Activated effector memory CD4-positive, alpha-beta T cell treated with Interleukin-2 at 50 U/mL for 16 hours (primary cell): ENCODE measurements at places on chromosomes 12 and 14.

- no peak for DNase-seq
These were observed 507 bp downstream of the SPTSSA start for GRCh38 chr14:34461334-34462131.

DNA sequence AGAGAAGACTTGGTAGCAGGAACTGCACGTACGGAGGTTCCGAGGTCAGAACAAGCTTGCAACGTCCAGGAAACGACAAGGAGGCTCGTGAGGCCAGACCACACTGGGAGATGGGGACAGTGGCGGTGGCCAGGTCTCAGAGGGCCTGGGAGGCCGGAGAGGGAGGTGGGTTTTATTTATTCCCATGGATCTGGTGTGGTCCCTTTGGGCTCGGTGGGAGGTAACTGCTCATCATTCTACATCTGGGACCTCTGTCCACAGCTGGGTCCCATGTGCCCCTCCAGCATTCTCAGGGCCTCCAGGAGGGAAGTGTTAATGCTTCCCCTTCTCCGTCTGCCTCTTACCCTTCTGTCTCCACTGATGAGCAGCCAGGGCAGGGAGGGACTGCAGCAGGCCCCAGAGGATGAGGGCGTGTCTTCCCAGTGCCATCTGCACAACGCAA lies 35.7 kb upstream of the NCOR2 start:
- no peak for DNase-seq

GRCh38 chr14:93749076-93749420 lies 39.2 kb downstream of the PRIMA1 start:
- no peak for DNase-seq

- DNase-seq = no peak
These were observed 36.5 kb downstream of the MAP1LC3B2 start for GRCh38 chr12:116595672-116596071.

GRCh38 chr12:109725321-109726105 lies 11.9 kb downstream of the FAM222A start:
- DNase-seq = no peak

DNA sequence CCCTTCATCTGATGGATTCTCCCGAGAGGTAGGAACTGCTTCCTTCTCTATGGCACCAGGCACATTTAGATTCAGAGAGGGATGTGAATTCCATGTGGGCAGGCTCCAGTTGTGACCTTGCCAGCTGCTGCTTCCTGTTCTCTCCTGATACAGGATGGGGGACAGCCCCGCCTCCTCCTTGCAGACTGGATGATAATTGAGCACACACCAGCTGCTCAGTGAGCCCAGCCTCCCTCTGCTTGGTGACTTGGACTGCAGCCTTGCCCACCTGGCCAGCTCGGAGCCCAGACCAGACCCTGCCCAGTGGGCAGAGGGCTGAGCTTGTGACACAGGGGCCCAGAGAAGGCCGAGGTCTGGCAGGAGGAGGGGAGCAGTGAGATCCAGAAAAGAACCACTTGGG lies 90.2 kb downstream of the CALM1 start:
- no peak for DNase-seq

DNA sequence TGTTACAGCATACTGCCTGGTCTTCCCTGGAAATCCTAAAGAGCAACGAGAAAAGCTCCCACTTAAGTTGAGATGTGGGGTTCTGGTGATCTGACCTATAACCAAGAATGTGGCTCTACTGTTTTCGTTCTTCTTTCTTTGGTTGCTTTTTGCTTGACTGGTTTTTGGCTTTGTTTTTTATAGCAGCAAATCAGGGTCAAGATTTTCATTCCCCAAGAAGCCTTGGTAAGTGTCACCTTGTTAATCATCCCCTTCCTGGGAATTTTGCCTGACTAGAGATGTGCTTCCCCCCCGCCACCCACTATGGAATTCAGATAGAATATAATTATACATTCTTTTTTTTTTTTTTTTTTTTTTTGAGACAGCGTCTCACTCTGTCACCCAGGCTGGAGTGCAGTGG lies 116.7 kb upstream of the FOXN3 start:
- no peak for DNase-seq

DNA sequence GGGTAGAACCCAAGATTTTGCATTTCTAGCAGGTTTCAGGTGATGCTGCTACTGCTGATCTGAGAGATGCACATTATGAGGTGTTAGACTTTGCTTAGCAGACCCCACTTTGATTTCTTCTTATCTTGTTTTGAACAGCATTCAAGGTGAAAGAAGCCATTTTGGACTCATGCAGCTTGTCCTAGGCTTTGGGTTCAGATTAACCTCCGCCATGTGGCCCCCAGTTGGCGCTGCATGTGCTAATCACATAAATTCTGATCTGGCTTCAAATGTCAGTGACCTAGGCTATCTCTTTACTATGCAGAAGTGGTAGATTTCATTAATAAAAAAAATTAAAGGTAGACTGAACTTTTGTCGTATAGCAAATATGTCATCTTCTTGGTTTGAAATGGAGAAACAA lies 89.8 kb upstream of the DYRK2 start:
- no peak for DNase-seq

GRCh38 chr14:76480426-76480825 lies 104.5 kb downstream of the ESRRB start:
- DNase-seq = no peak

- DNase-seq = no peak
These were observed 1.9 kb downstream of the LRRK2 start for GRCh38 chr12:40226705-40227104.

- no peak for DNase-seq
These were observed 223.3 kb downstream of the CHST11 start for GRCh38 chr12:104680070-104680469.

DNA sequence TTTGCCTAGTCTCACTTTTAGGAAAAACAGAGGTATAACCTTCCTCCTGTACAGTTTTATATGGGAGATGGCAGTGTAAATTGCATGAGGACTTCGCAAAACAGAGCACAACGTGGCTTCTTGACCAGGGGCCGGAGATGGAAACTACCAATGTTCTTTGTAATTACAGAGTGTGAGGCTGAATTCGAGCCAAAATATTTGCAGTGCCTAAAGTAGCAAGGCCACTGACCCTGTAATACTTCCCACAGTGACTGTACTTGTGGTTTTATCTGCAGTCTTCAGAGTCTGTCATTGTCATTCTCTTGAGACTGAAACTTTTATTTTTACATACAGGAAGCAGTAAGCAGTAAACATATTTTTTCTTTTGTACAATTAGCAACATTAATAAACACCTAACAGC lies 98.9 kb downstream of the RERG start:
- no peak for DNase-seq

- DNase-seq = no peak
These were observed 18.1 kb upstream of the PRICKLE1 start for GRCh38 chr12:42607584-42608058.
